ENCODE measurements at places on chromosomes 7 and 10.

DNA sequence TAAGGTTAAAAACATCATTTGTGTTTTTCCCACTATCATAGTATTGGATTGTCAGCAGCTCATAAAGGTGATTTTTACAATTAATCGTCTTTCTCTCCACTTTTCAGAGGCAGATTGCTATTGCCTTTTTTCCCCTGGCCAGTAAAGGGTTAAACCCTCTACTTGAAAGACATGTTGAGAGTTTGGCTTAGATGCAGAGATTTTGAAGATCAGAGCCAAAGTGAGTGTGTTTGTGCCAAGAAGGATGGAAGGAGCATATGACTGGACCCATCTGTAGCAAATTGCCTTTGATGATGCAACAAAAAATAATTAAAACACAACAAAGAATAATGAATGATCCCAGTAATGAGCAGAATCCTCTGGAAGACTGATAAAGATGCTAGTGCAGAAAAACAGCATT lies 373.1 kb downstream of the MALRD1 start:
- DNase-seq: no peak

GRCh38 chr10:42997151-42997848 lies 79.6 kb upstream of the RET start:
- no peak for DNase-seq

- DNase-seq: peak; percentile 19
These were observed 9.2 kb downstream of the MKI67 start for GRCh38 chr10:128116851-128117615.

DNA sequence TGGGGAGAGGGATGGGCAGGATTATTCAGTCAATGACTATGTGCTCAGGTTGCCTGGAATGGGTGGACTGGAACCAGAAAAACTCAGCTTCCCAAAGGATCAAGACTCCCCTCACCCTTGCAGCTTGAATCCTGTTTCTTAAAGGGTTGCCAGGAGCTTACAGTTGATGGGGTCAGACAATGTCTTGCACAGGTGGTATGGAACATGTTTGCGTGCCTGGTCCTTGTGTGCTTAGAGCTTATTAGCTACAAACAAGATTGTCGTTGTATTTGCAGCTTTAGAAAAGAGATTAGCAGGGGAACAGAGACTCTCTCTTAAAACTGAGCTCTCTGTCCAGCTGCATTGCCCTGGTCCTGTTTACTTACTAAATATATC lies 56.9 kb downstream of the PRR15 start:
- no peak for DNase-seq

DNA sequence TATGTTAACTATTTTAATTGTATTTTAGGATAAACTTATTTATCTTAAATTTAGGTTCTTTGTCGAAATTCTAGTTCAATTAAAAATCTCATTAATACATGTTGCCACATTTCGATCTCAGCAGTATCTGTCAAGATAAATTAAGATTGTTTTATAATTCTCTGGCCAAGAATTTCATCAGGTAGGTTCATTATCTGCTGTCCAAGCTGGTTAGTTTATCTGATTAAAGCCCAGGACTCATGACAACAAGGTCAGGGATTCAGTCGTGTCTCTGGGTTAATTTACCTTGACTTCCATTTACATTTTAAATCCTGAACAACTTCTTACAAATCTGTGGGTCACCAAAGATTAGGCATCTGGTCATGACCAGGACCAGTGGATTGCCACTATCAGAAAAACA lies 7.6 kb downstream of the STEAP4 start:
- no peak for DNase-seq

GRCh38 chr7:15781944-15782343 lies 95.5 kb upstream of the MEOX2 start:
- no peak for DNase-seq

DNA sequence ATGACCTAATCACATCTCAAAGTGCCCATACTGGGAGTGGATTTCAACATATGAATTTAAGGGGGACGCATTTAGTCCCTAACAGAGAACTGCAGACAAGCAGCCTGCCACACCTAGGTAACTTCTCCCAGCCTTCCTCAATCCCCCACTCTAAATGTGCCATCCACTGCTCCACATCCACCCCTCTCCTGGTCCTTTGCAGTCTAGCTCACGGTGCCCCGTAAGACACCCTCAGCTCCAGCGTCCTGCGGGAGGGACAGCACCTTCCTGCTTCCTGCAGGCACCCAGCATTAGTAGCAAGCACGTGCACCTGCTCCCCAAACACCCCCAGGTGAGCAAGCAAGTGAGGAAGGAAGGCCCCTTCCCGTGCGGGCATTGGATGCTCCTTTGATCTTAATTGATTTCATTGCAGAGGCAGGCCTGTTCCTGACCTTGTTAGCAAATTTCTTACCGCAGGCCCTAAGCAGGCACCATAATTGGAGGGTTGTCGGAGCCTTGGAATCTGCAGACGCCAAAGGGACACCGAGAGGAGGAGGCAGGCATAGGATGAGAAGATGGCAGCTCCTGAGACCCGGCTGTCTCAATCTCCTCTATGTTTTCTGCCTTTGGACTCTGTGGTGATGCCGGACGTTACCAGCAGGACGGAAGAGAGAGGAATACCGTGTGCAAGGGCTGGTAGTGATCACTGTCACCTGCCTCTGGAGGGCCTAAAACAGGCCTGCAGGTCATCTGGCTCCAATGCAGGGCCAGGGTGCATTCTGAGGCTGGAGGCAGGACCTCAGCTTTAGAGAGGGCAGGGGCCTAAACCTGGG lies 75.8 kb upstream of the CHST15 start:
- no peak for DNase-seq

DNA sequence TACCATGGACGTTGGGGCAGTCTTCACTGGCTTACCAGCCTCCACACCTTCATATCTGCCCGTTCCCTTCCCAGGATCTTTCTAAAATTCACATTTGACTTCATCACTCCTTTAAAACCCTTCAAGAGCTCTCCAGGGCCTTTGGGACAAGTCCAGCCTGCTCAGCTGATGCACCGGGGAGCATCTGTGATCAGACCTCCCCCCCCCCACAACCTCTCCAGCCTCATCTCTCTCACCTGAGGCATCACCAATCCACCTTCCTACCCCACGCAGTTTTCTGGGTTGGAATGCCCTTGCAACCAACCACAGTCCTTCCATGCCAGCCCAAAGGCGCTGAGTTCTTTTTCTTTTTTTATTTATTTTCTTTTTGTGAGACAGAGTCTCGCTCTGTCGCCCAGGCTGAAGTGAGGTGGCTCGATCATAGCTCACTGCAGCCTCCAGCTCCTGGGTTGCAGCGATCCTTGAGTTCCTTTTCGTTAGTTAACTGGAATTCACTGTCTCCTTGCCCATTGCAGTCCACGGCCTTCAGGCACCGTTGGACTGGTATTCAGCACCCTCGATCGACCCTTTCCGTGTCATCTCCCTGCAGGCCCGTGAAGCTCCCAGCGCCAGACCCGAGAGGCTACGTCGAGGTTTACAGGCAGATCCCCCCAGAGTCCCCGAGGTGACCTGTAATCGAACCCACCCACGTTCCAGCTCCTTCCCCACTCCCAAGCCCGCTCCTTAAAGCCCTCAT lies 654 bp downstream of the ALKBH4 start:
- peak; percentile 64 for DNase-seq

GRCh38 chr7:133344275-133344674 lies 91.4 kb downstream of the EXOC4 start:
- peak; percentile 35 for DNase-seq
